ENCODE measurements at places on chromosomes 7 and 10. TPM values are rescaled to one million over a fixed set of nuclear protein-coding genes. Genes with fewer than 3 reads are reported as not detected.

GRCh38 chr7:91289633-91290254 lies 25.5 kb downstream of the FZD1 start:
- no peak for DNase-seq

The IFIT3 gene
- total RNA-seq, result 4.0 TPM

DNA sequence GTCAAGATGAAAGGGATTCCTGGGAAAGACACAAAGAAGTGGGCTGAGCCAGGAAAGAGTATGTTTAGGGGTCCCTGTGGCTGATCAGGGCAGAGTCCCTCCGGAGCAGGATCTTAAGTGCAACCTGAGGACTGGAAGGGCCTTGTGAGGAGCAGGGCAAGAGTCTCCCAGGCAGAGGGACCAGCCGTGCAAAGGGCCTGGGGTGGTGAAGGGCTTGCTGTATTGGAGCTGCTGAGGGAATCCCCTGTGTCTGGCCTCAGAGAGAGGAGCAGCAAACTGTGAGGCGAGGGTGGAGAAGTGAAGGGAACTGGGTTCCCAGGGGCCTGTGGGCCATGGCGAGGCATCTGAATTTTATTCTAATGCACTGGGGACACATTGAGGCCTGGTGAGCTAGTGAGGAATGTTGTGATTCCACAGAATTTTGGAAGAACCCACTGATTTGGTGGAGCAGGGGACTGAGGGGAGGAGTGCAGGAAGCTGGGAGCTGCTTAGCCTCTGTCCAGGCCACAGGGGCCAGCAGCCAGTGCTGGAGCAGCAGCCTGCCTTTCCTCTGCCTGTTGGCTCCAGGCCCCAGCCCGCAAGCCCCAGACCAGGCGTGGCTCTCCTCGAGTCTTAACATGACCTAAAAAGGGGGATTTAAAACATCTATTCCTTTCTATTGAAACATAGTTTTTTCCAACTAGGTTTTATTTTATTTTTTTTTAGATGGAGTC lies 138.4 kb upstream of the IGFBP3 start:
- DNase-seq, result no peak

- DNase-seq, result no peak
Observed at GRCh38 chr10:49556723-49557122, 17.8 kb upstream of the ERCC6 start.

- peak; percentile 87 for DNase-seq
Observed at GRCh38 chr7:150368884-150369747, 494 bp downstream of the REPIN1 start.

The KAZALD1 gene
- total RNA-seq, result 0.51 TPM

- DNase-seq, result no peak
Observed at GRCh38 chr7:139750459-139751095, 27.2 kb downstream of the HIPK2 start.

GRCh38 chr7:121774563-121774962 lies 98.4 kb upstream of the PTPRZ1 start:
- no peak for DNase-seq

The DNAJC30 gene
- total RNA-seq, result 15.5 TPM

DNA sequence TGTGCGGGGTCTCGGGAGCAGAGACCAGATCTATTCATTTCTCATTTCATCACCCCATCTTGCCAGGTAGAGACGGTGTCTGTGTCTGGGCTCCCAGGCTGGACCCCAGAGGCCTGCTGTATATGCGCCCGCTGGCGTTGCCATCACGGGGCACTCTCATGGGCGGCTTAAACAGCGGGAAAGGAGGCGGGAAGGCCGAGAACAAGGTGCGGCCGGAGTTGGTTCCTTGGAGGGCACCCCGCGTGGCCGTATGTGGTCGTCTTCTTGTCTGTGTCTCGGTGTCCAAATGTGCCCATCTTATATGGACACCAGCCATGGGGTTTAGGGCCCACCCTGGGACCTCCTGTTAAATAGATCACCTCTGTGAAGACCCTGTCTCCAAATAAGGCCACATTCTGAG lies 2.1 kb upstream of the CFAP46 start:
- no peak for DNase-seq

GRCh38 chr7:31335161-31335856 lies 5.2 kb downstream of the NEUROD6 start:
- no peak for DNase-seq

DNA sequence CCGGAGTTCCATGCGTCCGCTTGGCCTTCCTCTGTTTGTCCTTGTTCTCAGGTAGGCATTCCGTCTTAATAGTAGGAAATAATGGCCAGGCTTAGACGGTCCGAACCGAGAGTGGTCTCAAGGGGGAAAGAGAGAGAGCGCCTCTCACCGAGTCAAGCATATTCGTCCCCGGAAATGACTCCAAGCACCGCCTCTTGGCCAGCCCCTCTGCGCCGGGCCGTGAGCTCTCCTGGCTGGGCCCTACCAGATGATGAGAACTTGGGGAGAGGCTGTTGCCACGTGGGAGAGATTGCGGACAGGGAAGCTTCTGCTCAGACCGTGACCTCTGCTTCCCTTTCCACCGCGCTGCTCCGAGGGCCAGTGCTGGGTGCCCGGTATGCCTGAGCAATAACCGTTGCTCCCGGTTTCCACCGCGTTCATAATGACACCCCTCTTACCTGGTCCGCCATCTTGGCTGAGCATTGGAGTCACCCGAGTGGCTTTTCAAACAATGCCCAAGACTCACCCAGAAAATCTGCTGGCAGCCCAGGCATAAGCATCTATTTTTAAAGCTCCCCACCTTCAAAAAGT lies 251.1 kb upstream of the SHH start:
- DNase-seq, result no peak
